ENCODE measurements at places on chromosomes 16 and 17.
A peak's percentile ranks its signal among the peaks of the same experiment; 100 is the strongest.

GRCh38 chr17:27756467-27757371 is 43.6 kb downstream of the NOS2 start:
- no peak for DNase-seq

GRCh38 chr16:58000706-58001676 is at the start of gene USB1:
TSS of gene USB1 (plus strand) at chr16:58001407. CDS start at chr16:58001484, 77 bp downstream.
- peak; percentile 58 for DNase-seq

DNA sequence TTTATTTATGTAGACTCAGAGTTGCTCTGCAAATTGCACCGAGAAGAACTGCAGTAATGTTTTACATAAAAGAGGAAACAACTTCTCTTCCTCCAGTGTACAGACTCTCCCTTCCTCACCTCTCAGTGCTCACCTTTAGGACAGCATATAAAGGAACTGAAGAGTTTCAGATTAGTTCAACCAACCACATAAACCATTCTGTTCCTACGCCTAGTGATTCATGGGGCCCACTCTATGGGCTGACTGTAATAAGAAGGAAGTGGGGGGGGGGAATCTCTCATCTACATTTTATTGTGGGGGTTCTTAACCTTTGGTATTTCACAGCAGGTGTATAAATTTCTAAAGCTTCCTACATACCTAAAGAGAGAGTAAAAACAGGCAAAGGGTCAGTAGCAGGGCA is 18.3 kb downstream of the ZSWIM7 start:
- no peak for DNase-seq

DNA sequence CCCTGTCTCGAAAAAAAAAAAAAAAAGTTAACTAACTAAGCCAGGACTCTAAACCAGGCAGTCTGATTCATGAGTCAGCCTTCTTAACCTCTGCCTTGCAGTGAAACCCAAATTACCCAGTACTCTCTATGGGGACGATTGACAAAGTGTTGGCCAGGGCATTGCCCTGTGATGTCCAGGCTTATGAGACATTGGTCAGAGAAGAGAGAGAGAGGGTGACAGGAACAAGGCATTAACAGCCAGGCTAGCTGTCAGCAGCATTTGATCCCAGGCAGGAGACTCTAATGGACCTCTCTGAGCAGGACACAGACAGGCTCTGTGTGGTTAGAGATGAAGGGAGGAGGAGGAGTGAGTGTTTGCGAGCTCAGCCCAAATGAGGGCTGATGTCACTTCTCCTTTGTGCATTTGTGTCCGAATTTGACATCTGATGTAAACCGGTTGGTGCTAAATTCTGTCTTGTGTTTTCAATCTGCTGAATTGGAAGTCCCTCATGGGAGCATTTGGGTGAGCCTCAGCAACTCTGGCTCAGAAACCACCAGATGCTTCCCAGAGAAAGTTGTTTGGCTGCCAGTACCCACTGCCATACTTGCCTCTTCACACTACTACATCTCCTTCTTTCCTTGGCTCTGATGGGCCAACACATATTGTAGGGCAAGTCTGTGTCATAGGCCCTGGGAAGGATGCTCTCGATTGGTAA is 4.3 kb upstream of the MYL4 start:
- no peak for DNase-seq

DNA sequence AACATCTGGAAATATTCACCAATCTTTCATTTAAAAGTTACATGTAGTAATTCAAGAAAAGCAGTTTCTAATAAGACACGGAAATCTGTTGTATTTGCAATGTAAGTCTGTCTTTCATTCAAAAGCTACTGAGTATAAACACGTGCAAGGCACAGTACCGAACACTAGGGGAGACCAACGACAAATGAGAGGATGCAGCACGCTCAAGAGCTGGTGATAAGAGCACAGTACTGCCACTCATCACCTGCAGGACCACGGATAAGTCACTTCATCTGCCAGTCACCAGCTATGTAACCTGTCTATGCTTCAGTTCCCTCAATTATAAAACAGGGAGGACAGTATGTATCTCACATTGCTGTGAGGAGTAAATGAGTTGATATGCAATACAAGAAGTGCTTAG is 67.1 kb downstream of the CLEC18A start:
- DNase-seq = peak; percentile 17

- DNase-seq = no peak
Measured at GRCh38 chr16:47395733-47396498, 64.9 kb downstream of the ITFG1 start.

DNA sequence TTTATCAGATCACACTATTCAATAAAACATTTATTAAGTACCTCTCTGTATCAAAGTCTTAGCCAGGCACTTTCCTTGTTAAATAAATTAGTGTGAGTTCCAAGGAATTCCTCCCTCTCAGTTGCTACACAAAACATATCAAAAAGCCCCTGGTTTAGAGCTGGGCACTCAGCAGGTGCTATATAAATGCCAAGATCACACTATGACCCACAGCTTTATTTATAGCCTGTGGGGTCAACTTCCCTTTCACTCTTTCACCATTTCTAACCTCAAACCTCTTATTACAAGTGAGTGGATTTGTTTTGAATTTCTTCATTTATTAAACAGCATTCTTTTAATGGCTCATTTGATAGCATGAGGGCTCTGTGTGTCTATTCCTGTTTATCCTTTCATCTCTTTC is 112.6 kb upstream of the MPHOSPH6 start:
- no peak for DNase-seq

DNA sequence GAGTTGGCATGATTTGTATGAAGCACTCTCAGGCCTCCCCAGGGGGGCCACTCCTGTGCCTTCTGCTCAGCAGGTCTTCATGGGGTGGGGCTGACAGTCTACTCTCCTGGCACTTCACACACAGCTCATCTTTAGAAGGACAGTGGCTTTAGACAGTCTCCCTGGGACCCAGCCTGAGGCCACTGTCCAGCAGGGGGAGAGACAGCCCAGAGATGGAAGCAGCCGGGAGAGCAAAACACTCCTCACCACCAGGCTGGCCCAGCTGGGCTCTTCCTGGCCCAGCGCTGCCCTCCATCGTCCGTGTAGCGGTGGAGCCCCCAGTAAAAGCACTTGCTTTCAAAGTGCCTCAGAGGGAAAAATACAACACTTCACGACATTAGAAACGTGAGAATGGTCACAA is 62.0 kb upstream of the CRHR1 start:
- DNase-seq = no peak

DNA sequence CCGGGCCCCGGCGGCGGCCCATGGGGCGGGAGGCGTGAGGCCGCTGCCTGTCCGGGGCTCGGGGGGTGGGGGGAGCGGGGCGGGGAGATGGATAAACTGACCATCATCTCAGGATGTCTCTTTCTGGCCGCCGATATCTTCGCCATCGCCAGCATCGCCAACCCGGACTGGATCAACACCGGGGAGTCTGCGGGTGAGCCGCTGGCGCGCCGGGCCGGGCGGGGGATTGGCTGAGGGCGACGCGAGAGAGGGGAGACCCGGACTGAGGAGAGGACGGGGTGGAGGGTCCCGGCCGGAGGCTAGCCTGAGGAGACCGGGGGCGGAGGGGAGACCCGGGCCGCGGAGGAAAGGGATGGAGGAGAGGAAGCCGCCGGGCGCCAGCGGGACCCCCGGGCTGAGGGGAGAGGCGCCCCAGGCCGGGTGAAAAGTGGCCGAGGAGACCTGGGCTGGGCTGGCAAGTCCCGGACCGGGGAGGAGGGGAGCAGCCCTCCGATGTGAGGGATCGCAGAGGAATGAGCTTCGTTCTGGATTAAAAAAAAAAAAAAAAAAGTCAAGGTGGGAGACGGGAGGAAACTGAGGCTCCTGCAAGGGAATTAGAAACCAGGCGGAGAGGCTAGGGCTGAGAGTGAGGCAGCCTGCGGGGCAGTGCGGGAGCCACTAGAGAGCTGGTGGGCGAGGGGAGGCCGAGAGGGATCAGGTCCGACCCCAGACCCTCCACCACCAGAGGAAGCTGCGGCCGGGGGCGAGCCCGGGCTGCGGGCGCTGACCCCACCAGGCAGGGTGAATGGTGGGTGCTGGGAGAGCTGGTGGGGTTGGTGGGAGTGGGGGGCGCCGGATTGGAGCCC is 526 bp downstream of the MOSMO start:
- DNase-seq = no peak

GRCh38 chr17:34006126-34006525 is 249.0 kb upstream of the CCL2 start:
- no peak for DNase-seq

DNA sequence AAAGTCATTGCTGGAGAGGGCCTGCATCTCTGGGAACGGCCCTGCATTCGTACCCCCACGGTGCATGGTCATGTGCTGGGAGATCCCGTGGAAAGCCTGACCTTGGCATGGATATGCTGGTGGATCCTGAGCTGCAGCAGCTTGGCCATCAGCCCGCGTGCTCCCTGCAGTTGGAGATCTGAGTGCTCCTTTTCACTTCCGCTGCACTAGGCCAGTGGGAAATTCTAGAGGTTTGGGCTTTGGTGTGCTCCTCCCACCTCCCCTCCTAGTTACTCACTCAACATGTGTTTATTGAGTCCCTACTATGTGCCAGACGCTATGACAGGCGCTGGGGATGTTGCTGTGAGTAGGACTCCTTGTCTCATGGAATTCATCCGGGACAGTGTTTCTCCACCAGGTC is 91.1 kb downstream of the RGS9 start:
- DNase-seq = no peak

GRCh38 chr17:18009609-18010420 is 29.2 kb downstream of the ATPAF2 start:
- no peak for DNase-seq

GRCh38 chr16:24036614-24037013 is 200.8 kb downstream of the PRKCB start:
- DNase-seq = no peak

DNA sequence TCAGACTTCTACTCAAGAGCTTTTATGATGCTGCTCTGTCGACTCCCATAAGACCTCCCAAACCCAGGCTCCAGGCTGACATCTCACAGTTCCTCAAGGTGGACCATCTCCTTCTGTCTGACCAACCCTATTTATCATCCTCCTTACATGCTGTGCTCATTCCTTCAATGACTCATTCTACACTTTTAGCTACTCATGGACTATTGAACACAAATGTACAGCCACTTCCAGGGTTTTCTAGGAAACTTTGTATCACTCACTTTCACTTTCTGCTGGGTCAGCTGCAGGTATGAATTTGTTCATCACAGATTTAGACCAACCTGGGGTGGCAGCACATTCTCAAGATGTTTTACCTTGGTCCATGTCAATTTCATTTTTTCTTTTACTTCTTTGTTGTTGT is 162.4 kb upstream of the FAM20A start:
- no peak for DNase-seq

- peak; percentile 80 for DNase-seq
Measured at GRCh38 chr17:8153957-8154607, 1.9 kb upstream of the PER1 start.

GRCh38 chr16:57544124-57544653 is 1.7 kb downstream of the ADGRG5 start:
- no peak for DNase-seq

DNA sequence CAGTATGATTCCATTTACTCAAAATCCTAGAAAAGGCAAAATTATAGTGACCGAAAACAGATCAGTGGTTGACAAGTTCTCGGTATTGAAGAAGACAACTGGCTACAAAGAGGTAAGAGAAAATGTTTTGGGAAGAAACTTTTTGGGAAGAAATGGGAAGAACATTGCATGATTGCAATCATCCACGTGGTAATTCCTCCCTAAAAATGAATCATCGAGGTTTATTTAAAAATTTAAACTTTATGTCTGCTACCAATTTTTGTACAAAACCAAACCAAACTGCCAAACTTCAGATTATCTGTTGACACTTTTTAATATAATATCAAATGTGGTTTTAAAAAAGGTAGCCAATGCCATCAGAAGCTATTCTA is 8.1 kb downstream of the SMURF2 start:
- no peak for DNase-seq

DNA sequence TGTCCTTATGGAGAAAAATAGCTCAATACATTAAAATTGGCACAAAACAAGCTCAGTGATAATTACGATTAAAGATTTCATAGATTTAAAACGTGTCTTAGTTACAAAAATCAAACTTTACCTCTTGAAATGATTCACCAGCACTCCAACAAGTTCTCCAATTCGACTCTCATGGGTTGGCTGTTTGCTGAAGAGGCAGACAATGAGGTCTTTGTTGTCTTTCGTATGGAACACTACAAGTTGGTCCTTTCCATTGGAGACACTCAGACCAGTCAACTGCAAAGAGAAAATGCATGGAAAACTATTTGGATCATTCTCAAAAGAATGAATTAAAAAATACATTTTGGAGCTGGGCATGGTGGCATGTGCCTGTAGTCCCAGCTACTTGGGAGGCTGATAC is 118.2 kb downstream of the CDK5R1 start:
- DNase-seq = no peak

GRCh38 chr17:80944326-80944725 is 47.3 kb upstream of the CHMP6 start:
- no peak for DNase-seq

- no peak for DNase-seq
Measured at GRCh38 chr17:60563743-60564142, 36.2 kb upstream of the PPM1D start.

- DNase-seq = no peak
Measured at GRCh38 chr17:75308732-75309629, 19.7 kb upstream of the SLC25A19 start.

GRCh38 chr17:34135841-34136240 is 119.2 kb upstream of the CCL2 start:
- DNase-seq = no peak

DNA sequence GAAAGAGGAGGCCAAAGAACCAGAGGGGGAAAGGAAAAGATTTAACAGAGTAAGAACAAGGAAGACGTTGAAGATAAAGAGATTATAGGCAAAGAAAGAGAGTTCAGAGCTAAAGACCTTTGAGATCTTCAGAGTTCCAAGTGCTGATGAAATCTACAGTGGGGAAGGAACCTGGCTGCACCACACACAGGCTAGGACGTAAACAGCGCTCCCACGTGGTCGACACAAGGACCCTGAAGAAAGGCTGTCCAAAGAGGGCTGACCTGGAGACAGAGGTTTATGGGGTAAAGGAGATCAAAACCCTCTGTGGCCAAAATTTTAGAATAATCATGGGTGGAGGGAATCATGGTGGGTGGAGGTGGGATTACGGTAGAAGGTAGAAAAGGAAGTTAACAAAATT is 121.6 kb downstream of the PMP22 start:
- no peak for DNase-seq

- no peak for DNase-seq
Measured at GRCh38 chr17:2542456-2542855, 30.8 kb upstream of the METTL16 start.

- DNase-seq = no peak
Measured at GRCh38 chr17:68600931-68601564, at the start of gene FAM20A. TSS of gene FAM20A (minus strand) at chr17:68601367. CDS start at chr17:68600666, 701 bp downstream.

GRCh38 chr17:12940699-12941098 is 77.1 kb downstream of the ELAC2 start:
- no peak for DNase-seq

- no peak for DNase-seq
Measured at GRCh38 chr16:85124636-85125346, 12.5 kb upstream of the CIBAR2 start.

Data from stimulated activated CD8-positive, alpha-beta memory T cell treated with anti-CD3 and anti-CD28 coated beads, Interleukin-4, amount 100 ng/mL, for 1 hour (primary cell).